ENCODE measurements at places on chromosomes 6 and 20.
A peak's percentile ranks its signal among the peaks of the same experiment; 100 is the strongest.

- DNase-seq, result no peak
These were observed 130.5 kb downstream of the HFE start for GRCh38 chr6:26217714-26218075.

DNA sequence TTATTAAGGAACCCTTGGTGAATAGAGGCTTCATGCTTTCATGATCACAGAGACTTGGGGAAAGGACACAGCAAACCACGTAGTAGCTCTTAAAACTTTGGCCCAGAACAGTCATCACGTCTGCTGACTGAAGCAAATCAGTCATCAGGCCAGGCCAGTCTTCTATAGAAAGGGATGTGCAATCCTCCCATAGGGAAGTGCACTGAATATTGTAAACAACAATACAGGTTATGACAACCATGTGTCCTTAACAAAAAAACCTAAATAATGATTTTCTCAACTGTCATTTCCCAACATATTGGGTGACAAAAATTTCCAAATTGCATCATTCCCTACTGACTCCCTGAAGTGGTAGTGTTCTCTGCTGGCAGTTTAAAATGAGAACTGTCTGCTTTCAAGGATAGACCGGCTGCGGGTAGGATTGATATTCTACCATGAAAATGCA is 388.2 kb upstream of the CITED2 start:
- DNase-seq, result no peak

GRCh38 chr6:33769248-33769821 is 19.6 kb downstream of the LEMD2 start:
- no peak for DNase-seq

- no peak for DNase-seq
These were observed 80.0 kb upstream of the ARG1 start for GRCh38 chr6:131492932-131493573.

DNA sequence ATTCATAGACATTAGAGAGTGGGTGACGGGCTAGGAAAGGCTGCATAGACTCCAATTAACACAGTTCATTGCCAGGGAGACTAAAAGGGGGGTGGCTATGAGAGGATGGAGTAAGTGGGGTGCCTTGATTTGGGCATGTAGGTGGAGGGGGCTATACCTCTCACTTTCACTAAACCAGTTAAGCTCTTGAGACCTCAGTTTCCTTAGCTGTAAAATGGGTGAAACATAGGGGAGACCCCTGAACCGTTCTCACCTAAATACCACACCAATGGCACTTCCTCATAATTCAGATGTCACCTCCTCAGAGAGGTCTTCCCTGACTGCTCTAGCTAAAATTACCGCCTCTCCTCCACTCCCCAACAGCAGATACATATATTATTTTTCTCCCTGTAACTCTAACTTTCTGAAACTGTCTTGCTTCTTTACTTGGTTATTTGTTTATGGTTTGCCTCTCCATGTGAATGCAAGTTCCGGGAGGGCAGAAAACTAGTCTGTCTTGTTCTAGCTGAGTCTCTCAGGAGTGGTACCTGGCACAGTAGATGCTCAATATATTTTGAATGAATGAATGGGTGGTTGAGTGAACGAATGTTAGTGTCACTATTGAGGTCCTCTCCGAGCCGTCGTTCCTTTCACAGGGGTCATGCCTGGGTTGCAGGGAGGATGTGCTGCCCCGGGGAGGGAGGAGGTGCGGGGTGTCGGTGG is 615 bp upstream of the EYA2 start:
- DNase-seq, result no peak

- no peak for DNase-seq
These were observed 16.4 kb upstream of the NT5DC1 start for GRCh38 chr6:116084284-116084683.

GRCh38 chr20:19114410-19114809 is 98.0 kb upstream of the SLC24A3 start:
- no peak for DNase-seq

DNA sequence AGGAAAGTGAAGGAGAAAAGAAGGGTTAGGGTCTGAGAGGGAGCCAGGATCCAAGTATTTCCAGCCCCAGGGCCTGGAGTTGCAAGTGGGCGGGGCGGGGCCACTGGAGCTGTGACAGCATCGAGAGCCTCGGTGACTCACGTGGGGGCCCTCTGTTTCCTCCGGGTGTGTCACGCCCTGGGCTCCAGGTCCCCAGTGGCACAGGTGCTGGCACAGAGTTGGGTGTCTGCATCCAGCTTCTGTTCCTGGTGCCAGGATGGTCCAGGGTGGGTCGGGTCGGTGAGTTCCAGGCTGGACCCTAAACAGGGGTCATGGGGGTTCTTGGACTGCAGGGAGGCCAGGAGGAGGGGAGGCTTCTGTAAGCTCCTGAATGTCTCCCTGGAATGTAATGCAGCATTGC is 16.7 kb downstream of the RAET1L start:
- no peak for DNase-seq

DNA sequence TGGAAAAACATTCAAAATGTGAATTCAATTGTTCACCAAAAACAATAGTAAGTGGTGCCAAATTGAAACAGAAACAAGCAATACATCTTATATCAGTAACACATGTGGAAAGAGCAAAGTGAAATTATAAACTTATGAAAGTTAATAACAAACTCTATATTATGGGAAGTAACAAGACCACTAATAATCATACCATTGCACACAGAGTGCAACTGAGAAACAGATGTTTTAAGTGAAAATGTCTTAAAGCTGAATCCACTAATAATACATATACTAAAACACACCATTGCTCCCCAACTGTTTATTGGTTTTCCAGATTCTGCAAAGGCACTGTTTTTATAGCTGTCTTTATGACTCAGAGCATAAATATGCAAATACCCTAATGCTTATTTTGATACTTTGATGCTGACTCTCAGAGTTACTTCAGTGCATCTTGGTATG is 292.3 kb downstream of the RFPL4B start:
- no peak for DNase-seq

DNA sequence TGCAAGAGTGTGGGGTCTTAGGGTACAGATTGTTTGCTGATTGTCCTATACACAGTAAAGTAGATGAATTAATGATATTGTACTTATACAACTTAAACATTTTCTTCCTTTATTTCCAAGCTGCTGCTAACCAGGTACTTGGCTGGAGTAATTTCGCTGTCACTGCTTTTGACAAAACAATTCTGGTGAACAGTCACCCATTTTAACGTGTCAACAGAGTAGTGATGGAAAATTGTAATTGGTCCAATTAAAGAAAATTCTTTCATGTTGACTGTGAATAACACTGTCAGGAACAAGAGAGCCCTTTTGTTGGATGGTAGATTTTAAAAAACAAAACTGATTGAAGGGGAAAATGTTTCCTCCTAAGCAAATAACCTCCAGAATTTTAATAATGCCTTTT is 26.4 kb upstream of the MROH8 start:
- DNase-seq, result no peak

GRCh38 chr6:36844232-36845170 is 5.3 kb upstream of the CPNE5 start:
- no peak for DNase-seq

GRCh38 chr20:32855387-32855786 is 3.3 kb upstream of the EFCAB8 start:
- DNase-seq, result no peak

GRCh38 chr6:143822584-143823024 is 20.5 kb upstream of the LTV1 start:
- DNase-seq, result no peak

DNA sequence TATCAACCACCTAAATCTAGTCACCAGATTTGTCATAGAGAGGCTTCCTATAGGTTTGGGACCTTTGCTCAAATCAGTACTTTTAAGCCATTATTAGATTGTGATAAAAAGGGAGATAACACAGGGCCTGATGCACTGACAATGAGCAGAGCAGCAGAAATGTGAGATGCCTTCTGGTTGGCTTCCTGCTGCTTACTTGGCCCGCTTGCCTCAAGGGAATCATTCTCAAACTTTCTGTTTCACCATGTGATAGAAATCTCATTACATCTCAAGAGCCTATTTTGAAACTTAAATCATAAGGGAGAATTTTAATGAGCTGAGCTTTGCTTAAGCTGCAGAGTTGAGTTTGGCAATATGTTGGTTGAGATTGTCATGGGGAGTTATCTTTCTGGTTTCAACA is 606.0 kb downstream of the DHX35 start:
- DNase-seq, result no peak

GRCh38 chr20:41006936-41007474 is 21.6 kb upstream of the TOP1 start:
- DNase-seq, result no peak

DNA sequence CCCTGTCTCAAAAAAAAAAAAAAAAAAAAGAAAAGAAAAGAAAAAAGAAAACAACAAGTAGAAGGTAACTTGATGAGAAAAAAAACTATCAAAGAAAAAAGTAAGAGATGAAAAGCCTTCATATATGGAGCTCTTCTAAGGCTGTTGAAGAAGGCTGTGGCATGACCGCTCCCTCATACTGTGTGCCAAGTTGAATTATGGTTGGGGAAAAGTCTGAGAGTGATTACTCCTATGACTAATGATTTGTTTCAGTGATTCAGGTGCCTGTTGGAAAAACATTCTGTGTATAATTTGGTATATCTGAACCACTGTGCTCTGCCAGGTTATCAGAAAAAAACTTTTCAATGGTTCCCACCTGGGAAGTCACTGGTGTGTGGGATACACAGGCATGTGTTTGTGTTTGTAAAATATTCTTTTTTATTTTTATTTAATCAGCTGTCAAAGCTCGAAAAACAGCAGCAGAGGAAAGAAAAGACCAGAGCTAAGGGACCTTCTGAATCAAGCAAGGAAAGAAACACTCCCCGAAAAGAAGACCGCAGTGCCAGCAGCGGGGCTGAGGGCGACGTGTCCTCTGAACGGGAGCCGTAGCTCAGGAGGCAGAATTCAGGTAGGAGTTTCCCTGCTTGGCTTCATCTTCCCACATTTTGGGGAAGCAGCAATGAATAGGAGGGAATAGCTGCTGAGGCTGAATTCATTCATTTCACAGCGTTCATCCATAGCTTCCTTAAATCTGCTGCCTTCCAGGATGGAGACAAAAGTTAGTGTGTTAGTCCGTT is 69.7 kb upstream of the SCP2D1 start:
- no peak for DNase-seq

- no peak for DNase-seq
These were observed 62.9 kb upstream of the ARG1 start for GRCh38 chr6:131510094-131510493.

GRCh38 chr6:105587349-105588122 is 184.7 kb upstream of the PREP start:
- DNase-seq, result no peak

GRCh38 chr6:15456422-15456821 is 206.4 kb downstream of the DTNBP1 start:
- no peak for DNase-seq

- DNase-seq, result no peak
These were observed 41.5 kb downstream of the SH3BGRL2 start for GRCh38 chr6:79672631-79673111.

DNA sequence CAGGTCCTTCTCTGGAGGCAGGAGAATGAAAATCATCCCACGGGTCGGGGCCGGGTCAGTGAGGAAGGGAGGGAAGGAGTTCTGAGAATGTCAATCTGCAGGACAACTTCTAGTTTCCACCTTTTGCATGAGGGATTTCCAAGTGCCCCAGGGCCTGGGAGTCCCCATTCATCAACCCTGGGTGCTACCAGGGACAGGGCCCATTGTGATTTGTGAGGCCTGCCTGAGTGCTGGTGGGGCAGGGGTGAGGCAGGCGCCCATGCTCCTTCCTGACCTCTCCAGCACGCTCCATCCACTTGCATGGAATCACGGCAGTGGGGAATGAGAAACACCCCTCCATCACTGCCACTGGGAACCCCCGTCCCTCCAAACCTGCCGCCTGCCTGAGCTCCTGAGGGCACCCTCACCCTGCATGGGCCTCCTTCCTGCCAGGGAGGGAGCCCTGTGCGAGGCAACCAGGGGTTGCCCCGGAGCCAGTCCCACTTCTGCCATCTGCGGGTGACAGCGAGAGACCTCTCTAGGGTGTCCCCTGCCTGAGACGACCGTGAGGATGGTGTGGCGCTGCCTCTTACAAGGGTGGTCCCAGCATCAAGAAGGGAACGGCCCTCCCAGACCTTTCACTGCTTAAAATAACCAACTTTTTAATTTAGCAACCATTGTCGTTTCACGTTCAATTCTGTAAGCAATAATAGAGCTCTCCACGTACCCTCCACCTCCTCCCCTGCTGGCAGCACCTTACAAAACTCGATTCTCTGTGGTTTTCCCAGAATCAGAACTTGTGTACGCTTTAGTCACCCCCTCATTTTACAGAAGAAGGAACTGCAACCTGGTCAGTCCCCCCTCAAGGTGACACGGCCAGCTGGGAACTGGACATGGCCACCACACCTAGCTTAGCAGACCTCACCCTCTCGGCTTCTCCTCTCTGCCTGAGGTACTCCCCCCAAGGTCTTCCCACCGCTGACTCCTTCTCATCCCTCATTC is 28.6 kb downstream of the PMEPA1 start:
- DNase-seq, result peak; percentile 16

GRCh38 chr20:3068986-3069900 is 2.2 kb upstream of the OXT start:
- DNase-seq, result no peak

- no peak for DNase-seq
These were observed 193.3 kb downstream of the SASH1 start for GRCh38 chr6:148535976-148536375.

- no peak for DNase-seq
These were observed 642.1 kb downstream of the EPHA7 start for GRCh38 chr6:92777146-92777740.

GRCh38 chr20:32631933-32632460 is 41.7 kb downstream of the C20orf203 start:
- DNase-seq, result no peak

DNA sequence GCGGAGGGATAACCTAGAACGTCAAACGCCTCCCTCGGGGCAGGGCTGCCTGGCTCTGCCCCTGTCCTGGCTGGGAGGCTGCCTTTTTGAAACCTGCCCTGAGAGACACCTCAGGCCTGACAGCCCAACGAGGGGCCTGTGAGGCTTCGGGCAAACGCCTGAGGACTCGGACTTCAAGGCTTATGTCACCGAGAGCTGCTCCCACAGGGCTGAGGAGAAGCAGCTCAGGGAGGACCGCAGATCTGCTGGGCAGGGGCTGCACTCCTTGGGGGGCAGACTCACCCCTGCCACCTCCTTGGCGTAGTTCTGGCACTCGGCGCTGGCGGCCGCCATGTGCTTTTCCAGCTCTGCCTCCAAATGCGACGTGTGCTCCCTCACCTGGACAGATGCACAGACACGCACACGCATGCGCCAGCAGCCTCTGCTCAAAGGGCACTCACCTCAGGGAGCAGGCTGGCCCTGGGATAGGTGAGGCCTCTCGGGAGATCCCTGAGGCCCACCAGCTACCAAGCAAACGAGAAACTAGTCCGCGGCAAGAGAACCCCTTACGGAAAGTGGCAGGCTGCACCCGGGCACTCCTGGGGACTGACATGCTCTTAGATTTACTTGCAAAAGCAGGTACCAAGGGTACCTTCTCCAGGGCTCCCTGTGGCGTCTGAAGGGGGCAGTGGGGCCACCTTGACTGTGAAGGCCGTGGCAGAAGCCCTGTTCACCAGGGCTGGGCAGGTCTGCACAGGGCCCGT is 49.6 kb downstream of the DSTN start:
- DNase-seq, result no peak

All from activated CD8-positive, alpha-beta memory T cell treated with anti-CD3 and anti-CD28 coated beads for 1 hour (primary cell).